NCI-H774 (cell line): ENCODE measurements at places on chromosomes 7 and 10.

DNA sequence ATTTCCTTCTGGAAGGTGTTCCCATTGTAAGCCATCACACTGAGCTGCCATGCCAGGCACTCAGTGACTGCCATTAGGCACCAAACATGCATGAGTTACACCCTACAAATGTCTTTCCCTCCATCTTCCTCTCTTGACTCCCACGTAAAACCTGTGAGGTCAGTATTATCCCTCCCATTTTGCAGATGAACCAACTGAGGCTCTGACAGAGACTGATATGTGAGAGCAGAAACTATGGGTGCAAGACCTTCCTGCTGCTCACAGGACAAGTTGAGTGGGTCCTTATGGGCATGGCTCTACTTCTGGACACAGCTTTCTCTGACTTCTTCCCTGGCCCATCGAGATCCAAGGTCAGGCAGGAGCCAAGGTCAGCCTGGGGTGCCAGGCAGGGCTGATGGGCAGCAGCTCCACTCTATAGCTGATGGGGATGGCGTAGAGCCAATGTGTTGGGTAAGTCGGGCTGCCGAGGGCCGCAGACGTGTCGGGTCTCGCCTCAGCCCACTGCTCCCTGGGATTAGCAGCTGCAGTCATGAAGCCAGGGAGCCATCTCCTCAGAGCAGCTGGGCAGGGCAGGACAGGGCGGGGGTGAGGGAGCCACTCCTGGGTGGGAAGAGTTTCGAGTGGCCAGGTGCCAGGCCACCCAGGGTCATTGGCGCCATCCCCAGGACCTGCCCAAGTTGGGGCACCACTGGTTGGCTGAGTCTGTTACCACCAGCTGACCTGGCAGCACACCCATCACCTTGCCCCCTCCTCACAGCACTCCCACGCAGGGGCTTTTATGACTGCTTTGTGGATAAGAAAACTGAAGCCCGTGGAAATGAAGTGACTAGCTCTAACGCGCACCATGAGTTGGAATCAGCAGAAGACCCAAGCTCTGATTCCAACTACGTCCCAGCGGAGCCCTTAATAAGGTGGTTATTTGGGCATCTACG is 117.8 kb upstream of the ZMIZ1 start:
- DNase-seq, result no peak

- DNase-seq, result no peak
These were observed 16.7 kb downstream of the DLG5 start for GRCh38 chr10:77909749-77910375.

DNA sequence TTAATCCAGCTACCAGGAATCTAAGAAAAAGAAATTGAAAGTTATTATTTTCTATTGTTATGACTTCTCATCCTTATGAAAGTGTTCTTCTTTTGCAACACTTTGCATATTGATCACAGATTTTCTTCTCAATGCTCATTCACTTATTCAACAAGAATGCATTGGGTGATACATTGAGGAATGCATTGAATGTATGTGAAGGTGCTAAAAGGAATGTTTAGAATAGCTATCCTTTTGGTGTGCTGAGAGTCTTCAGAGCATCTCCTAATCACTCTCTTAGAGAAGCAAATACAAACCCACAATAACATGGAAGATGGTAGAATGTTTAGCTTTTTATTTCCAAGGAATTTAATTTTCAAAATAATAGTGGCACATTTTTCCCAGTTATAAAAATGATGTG is 122.1 kb upstream of the KMT2E start:
- DNase-seq, result no peak

GRCh38 chr10:101901340-101901739 is 57.7 kb upstream of the KCNIP2 start:
- no peak for DNase-seq

DNA sequence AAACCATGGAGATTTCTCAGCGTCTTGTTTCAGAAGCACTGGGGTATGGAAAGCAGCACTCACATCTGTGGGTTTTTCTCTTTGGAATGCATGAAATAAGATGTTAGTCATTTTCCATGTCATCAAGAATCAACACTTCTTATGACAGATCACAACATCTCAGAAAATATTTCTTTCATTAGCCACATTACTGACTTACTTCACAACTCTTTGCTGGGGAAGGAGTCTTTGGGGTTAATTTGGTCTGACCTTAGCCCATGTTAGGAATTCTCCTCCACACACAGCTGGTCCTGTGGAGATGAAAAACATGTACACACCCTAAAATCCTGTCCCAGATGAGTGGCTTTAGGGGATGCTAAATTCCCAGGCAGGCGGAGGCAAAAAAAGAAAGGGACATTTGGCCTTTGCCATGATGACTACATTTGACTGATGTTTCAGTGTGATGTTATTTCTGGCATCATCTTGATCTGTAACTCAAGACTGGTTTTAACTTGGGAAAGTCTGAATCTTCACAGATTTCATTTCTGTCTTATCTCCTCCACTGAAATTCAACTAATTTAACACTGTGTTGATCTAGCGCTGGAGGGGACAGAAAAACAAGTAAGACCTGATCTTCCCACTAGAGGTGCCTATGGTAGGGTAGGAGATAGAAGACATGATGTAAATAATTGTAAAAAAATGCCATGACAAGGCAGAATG is 363.2 kb downstream of the PRPF18 start:
- DNase-seq, result no peak

GRCh38 chr10:52779541-52780390 is 7.2 kb upstream of the MBL2 start:
- DNase-seq, result peak; percentile 10

- DNase-seq, result no peak
These were observed 33.3 kb downstream of the ARHGAP19 start for GRCh38 chr10:97259119-97259518.

GRCh38 chr10:122112021-122112616 is 123.2 kb downstream of the TACC2 start:
- DNase-seq, result no peak

- no peak for DNase-seq
These were observed 982 bp downstream of the SFXN3 start for GRCh38 chr10:101031796-101032636.

- DNase-seq, result no peak
These were observed 167.4 kb downstream of the TMEM26 start for GRCh38 chr10:61285749-61286148.

GRCh38 chr7:67608806-67609205 is 612.2 kb downstream of the TYW1 start:
- DNase-seq, result no peak

GRCh38 chr7:100171087-100171681 is 2.8 kb upstream of the GAL3ST4 start:
- DNase-seq, result no peak

DNA sequence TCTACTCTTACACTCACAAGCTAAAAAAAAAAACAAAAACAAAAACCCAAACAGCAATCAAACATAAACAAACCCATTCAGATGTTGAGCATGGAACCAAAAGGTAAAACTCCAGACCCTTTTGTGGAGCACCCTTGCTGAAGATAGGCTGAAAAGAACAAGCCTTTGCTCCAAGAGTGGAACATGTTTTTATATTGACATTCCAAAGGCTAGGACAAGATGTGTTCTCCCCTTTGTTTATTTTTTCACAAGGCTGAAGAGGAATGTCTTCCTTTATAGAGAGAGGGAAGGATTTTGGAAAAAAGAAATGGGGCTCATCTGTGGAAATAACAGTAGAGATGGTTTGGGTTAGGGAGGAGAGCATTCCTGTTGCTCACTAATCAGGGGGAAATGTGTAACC is 87.2 kb upstream of the ELMO1 start:
- DNase-seq, result no peak

DNA sequence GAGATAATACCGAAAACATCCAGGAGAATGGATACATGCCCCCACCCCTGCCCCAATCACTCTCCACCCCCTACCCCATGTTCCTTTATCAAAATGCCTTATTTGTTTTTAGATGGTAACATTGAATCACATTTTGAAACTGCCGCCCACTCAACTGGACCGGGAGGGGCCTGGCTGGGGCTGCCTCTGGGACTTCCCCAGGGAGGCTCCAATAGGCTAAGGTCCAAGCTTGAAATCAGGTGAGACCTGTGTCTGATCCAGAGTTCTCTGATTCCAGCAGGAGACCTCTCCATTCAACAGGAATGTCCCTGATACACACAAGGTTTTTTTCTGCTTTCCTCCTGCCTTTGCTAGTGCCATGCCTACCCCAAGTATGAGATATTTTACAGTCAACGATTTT is 43.8 kb upstream of the ACSL5 start:
- DNase-seq, result no peak

DNA sequence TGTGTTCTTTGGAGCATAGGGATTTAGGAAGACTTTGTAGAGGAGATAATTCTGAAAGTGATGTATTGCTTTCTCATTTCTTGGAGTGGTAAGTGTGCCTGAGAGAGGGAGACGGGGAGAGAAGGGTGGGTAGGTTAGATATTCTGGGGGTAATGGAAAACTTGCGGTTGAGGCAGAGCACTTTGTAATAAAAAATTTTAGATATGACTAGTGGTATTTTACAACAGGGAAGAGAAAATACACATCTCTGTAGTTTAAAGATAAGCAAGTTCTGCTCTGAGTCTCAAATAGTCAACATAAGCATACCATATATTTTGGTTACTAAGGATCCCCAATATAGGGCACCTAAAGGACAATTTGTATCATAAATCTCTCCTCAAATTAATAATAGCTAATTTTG is 6.6 kb downstream of the VPS50 start:
- no peak for DNase-seq

- no peak for DNase-seq
These were observed 16.2 kb upstream of the PAX2 start for GRCh38 chr10:100728928-100729861.
